PC-9 (cell line): ENCODE measurements at places on chromosomes 1 and 21.
A peak's percentile ranks its signal among the peaks of the same experiment; 100 is the strongest.

DNA sequence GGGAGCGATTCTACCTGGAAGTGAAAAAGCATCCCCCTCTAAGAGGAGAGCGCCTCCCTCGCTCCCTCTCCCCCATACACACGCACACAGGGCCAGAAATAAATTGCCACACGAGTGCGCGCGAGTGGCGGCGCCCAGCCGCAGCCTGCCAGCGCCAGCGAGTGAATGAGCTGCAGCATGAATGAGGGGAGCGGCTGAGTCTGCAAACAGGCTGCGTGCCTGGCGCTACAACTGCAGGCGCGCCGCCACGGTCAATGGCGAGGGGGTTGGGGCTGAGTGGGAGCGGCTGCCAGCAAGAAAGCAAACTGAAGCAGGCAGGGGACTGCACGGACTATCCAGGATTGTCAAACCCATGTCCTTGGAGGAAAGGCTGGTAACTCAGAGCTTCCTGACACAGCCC lies 2.2 kb downstream of the CAMK1G start:
- H3K36me3 ChIP-seq, result no peaks in the 10 kb centered on the region
- H3K27ac ChIP-seq, result no peak overlapping the region
- H3K4me1 ChIP-seq, result peaks cover 14% of the 10 kb centered on the region
- H3K4me3 ChIP-seq, result no peak overlapping the region

- H3K27me3 ChIP-seq, result no peaks in the 10 kb centered on the region
- no peaks in the 10 kb centered on the region for H3K36me3 ChIP-seq
- DNase-seq, result no peak
- H3K4me1 ChIP-seq, result peaks cover 16% of the 10 kb centered on the region
- H3K4me3 ChIP-seq, result no peak overlapping the region
These were observed 5.1 kb upstream of the TRIM62 start for GRCh38 chr1:33186936-33187335.

- H3K27ac ChIP-seq, result no peak overlapping the region
- H3K36me3 ChIP-seq, result no peaks in the 10 kb centered on the region
- H3K27me3 ChIP-seq, result 0 out of 2 replicates have a peak, but pooled peaks cover 11% of the 10 kb centered on the region
- no peaks in the 10 kb centered on the region for H3K4me1 ChIP-seq
These were observed 262.0 kb downstream of the TNR start for GRCh38 chr1:175481126-175482070.

DNA sequence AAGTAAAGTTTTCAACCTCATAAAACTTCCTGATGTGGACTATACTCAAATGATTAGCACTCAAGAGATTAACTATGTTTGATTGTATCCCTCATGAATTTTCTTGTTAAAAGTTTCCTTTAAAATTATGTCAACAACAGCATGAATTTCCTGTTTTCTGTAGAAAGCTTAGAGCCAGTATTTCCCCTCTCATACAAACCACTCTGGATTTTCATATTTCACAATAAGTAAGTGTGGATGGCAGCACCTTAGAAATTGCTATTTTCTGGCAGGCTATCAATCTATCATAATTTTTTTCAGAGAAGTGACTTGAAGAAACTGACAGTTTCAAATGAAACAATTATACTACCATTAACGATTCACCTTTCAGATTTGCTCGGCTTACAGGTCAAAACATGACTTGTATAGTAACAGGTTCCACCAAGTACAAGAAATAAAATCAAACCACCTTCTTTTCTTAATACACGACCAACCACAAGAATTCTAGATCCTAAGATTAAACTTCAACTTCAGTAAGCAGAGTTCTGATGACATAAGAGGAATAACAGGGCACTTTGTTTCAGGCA lies 20.8 kb downstream of the ELK4 start:
- 0 out of 2 replicates have a peak overlapping the region, but pooled peaks have one; percentile 9 for H3K27ac ChIP-seq
- peak; percentile 49 for DNase-seq
- no peaks in the 10 kb centered on the region for H3K27me3 ChIP-seq
- no peaks in the 10 kb centered on the region for H3K4me1 ChIP-seq

- H3K27ac ChIP-seq, result no peak overlapping the region
- H3K4me3 ChIP-seq, result no peak overlapping the region
These were observed 10.6 kb upstream of the COL6A1 start for GRCh38 chr21:45970674-45971615.

GRCh38 chr1:200022239-200022804 lies 5.2 kb upstream of the NR5A2 start:
- H3K27me3 ChIP-seq, result no peaks in the 10 kb centered on the region
- no peak overlapping the region for H3K27ac ChIP-seq
- H3K36me3 ChIP-seq, result no peaks in the 10 kb centered on the region
- peaks cover 6% of the 10 kb centered on the region; the same call in 1 of the 2 replicates for H3K4me1 ChIP-seq
- no peak for DNase-seq

DNA sequence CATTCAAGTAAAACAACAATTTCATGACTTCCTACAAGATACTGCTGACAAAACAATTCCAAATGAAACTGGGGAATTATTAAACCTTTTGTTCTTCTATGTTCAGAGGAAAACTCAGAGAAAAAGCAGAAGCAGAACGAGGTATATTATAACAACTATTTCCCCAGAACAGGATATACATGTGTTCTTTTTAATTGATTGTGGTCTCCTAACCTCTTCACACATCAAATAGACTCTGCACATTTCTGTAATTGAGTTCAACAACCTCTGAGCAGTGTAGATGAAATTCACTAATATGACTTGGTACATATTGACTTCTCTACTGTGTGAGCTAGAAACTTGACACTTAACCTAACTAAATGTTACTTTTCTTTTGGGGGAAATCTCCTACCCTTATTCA lies 584.2 kb downstream of the NEGR1 start:
- H3K4me3 ChIP-seq, result no peak overlapping the region
- H3K27me3 ChIP-seq, result no peaks in the 10 kb centered on the region
- no peak for DNase-seq
- no peaks in the 10 kb centered on the region for H3K36me3 ChIP-seq
- H3K4me1 ChIP-seq, result no peaks in the 10 kb centered on the region

GRCh38 chr1:219990782-219991510 lies 55.4 kb downstream of the EPRS1 start:
- DNase-seq, result no peak
- H3K27ac ChIP-seq, result no peak overlapping the region
- H3K36me3 ChIP-seq, result peaks cover 30% of the 10 kb centered on the region
- H3K4me3 ChIP-seq, result no peak overlapping the region

- no peak overlapping the region for H3K4me3 ChIP-seq
- no peaks in the 10 kb centered on the region for H3K4me1 ChIP-seq
- H3K36me3 ChIP-seq, result 0 out of 2 replicates have a peak, but pooled peaks cover 8% of the 10 kb centered on the region
- DNase-seq, result no peak
These were observed 17.4 kb downstream of the MTR start for GRCh38 chr1:236812334-236813030.

GRCh38 chr21:31041295-31042079 lies 3.2 kb upstream of the KRTAP19-8 start:
- H3K4me3 ChIP-seq, result no peak overlapping the region
- H3K27me3 ChIP-seq, result peaks cover 2% of the 10 kb centered on the region; the same call in 1 of the 2 replicates
- no peaks in the 10 kb centered on the region for H3K4me1 ChIP-seq
- no peak overlapping the region for H3K27ac ChIP-seq
- no peaks in the 10 kb centered on the region for H3K36me3 ChIP-seq
- no peak for DNase-seq

- no peak for DNase-seq
- H3K4me3 ChIP-seq, result no peak overlapping the region
- H3K4me1 ChIP-seq, result peaks cover 10% of the 10 kb centered on the region; the same call in 1 of the 2 replicates
- H3K36me3 ChIP-seq, result no peaks in the 10 kb centered on the region
- no peaks in the 10 kb centered on the region for H3K27me3 ChIP-seq
- H3K27ac ChIP-seq, result no peak overlapping the region
These were observed 36.9 kb downstream of the EIF2D start for GRCh38 chr1:206575165-206575893.

GRCh38 chr1:209038316-209038715 lies 545.2 kb upstream of the CAMK1G start:
- H3K4me1 ChIP-seq, result peaks cover 22% of the 10 kb centered on the region
- H3K36me3 ChIP-seq, result no peaks in the 10 kb centered on the region
- peak overlapping the region; percentile 85 for H3K27ac ChIP-seq

GRCh38 chr1:185568155-185569123 lies 165.8 kb upstream of the HMCN1 start:
- no peaks in the 10 kb centered on the region for H3K27me3 ChIP-seq
- H3K4me3 ChIP-seq, result no peak overlapping the region
- H3K36me3 ChIP-seq, result no peaks in the 10 kb centered on the region

GRCh38 chr1:21705303-21705980 lies 36.3 kb upstream of the RAP1GAP start:
- H3K27ac ChIP-seq, result no peak overlapping the region
- H3K4me1 ChIP-seq, result no peaks in the 10 kb centered on the region
- H3K27me3 ChIP-seq, result no peaks in the 10 kb centered on the region
- H3K36me3 ChIP-seq, result no peaks in the 10 kb centered on the region
- H3K4me3 ChIP-seq, result no peak overlapping the region
- no peak for DNase-seq

DNA sequence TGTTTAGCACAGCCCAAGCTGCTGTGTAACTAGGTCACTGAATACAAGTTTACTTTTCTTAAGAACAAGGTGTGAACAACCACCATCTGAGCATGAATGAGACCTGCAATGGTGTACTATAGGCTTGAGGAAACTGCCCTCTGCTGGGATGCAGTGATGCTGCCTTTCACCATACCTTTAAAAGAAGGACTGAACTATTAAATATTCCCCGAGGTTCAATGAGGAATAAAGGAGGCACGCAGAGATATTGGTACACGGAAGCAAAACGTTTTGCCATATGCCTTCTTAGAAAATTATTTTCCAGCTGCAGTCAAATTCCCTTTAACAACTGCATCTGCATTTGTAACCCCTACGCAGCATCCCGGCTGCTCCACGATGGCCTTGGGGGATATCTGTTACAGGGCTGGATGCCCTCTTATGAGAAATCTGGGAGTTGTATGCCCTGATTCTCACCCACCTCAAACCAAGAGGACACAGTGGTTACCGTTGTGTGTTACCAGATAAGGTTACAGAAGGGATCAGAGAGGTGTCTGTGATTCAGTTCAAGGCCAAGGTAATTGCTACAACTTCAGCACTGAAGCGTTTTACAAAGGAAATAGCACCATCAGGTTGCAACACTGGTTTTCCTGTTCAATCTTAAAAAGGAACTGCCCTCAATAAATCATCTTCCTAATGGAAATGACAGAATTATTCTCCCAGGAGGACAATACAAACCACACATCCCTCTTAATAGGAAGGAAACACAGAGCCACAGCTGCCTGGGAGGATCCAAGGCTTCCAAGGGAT lies 470.5 kb downstream of the LTN1 start:
- H3K36me3 ChIP-seq, result no peaks in the 10 kb centered on the region
- H3K4me3 ChIP-seq, result no peak overlapping the region
- no peaks in the 10 kb centered on the region for H3K27me3 ChIP-seq
- H3K4me1 ChIP-seq, result no peaks in the 10 kb centered on the region
- H3K27ac ChIP-seq, result no peak overlapping the region

- no peaks in the 10 kb centered on the region for H3K36me3 ChIP-seq
- peaks cover 31% of the 10 kb centered on the region for H3K4me1 ChIP-seq
- H3K4me3 ChIP-seq, result peak overlapping the region; percentile 82
These were observed 48.8 kb downstream of the H3-3A start for GRCh38 chr1:226111098-226111882.

- H3K4me3 ChIP-seq, result no peak overlapping the region
- no peak for DNase-seq
- H3K36me3 ChIP-seq, result peaks cover 6% of the 10 kb centered on the region
- no peaks in the 10 kb centered on the region for H3K27me3 ChIP-seq
- no peak overlapping the region for H3K27ac ChIP-seq
These were observed 50.3 kb downstream of the DYRK1A start for GRCh38 chr21:37416914-37417313.

- 0 out of 2 replicates have a peak, but pooled peaks cover 4% of the 10 kb centered on the region for H3K36me3 ChIP-seq
- no peak overlapping the region for H3K27ac ChIP-seq
- H3K4me1 ChIP-seq, result no peaks in the 10 kb centered on the region
- DNase-seq, result no peak
- no peaks in the 10 kb centered on the region for H3K27me3 ChIP-seq
These were observed 245.2 kb downstream of the SDCCAG8 start for GRCh38 chr1:243501002-243501401.

DNA sequence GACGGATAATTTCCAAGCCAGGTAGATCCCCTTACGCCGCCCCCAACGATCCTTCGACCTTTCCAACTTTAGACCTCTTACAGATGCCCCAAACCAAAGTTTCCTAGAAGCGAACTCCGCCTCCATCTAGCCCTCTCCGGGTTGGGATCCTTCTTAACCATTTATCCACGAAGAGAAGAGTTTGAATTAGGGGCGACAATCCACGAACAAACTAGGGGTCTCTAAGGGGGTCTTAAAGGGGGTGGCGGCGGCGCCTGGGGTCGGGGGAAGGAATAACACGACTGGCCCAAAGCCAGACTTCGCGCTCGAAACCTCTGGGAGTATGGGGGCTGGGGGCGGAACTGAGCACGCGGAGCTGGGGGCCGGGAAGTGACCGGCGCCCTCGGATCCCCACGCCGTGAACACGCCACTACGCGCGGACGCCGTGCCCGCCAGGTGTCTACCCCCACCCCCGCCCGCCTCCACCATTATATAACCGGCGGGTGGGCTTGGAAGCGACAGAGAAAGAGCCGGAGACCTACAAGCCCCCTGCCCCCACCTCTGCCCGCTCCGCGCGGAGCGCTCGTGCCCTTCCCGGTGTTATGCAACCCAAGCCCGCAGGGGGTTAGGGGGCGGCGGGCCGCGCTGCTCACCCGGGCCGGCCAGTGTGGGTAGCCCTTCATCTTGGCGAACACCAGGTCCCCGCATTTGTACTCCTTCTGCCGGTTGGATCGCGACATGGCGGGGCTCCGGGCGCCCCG lies 594 bp downstream of the HDGF start:
- H3K27ac ChIP-seq, result peak overlapping the region; percentile 93
- peaks cover 15% of the 10 kb centered on the region; the same call in 1 of the 2 replicates for H3K36me3 ChIP-seq
- DNase-seq, result peak; percentile 45
- peaks cover 28% of the 10 kb centered on the region for H3K4me1 ChIP-seq
- no peaks in the 10 kb centered on the region for H3K27me3 ChIP-seq
- peak overlapping the region; percentile 95 for H3K4me3 ChIP-seq

DNA sequence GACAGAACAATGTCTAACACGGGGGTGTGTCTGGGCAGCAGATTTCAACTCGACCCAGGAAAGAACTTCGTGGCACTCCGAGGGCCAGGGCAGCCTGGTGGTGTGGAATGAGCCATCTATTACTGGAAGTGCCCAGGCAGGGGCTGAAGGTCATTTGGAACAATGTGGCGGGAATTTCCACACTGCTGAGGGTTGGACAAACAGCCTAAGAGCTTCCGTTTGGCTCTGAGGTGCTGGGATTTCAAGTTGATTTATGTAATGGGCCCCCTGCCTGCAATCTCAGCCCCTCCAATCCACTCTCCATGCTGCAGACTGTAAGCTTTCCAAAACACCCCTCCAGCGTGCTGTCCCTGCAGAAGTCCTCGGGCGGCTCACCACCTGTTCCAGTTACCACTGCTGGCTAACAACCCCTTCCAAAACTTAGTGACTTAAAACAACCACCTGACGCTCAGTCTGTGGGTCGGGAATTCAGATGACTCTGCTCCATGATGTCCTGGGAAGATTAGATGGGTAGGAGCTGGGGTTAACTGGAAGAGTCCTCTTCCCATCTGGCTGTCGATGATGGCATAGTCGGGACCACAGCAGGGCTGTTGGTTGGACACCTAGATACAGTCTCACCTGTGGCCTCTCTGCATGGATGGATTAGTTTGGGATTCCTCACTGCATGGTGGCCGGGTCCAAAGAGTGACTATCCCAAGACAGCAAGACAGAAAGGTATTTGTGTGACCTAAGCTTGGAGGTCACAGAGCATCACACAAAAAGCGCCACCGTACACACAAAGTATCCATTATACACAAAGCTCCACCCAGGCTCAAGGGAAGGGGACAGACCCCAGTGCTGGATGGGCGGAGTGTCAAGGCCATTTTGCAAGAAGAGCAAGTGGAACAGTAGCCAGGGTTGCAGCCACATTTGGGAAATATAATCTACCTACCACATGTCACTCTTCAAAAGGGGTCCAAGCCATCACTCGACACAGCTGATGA lies 89.7 kb upstream of the IFFO2 start:
- H3K27me3 ChIP-seq, result no peaks in the 10 kb centered on the region
- H3K36me3 ChIP-seq, result no peaks in the 10 kb centered on the region
- DNase-seq, result no peak
- no peak overlapping the region for H3K4me3 ChIP-seq
- H3K4me1 ChIP-seq, result no peaks in the 10 kb centered on the region
